ENCODE measurements at places on chromosomes 12 and 14. TPM values are rescaled to one million over a fixed set of nuclear protein-coding genes. Genes with fewer than 3 reads are reported as not detected.

DNA sequence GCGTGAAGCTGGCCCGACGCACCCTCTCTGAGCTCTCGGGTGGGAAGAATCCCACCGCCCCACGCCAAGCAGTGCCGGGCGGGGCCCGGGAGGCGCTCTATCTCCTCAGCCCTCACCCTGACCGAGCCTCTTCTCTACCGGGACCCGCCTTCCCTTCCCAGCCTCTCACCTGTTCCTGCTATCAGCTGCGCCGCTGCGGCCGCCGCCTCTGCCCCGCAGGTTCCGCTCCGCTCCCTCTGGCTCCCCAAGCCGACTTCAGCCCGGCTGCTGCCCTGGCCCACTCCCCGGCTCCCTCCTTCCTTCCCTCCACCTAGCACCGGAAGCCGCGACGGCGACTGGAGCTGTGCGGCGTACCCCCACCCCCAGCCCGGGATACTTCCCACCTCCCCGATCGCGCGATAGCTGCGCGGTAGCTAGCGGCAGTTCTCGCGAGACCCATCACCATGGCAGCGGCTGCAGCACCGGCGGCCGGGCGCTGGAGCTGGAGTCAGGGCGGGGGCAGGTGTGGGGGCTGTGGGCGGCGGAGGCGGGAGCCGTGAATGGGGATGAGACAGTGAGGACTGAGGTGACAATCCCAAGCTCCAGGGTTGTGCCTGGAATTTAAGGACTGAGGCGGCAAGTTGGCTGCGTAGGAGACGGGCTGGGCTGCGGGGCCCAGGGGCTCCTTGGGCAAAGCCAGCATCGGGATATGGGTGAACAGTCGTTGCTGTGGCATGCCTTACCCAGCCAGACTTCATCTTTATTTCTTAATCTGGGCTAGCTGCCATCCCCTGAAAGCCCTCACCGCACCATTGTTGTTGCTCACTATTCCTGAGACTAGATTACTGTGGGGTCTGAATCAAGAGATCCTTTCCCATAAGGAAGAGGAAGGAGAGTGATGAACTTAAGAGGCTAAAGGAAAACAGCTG, at the start of gene ARF3:
TSS of gene ARF3 (minus strand) at position 347 of the 908 bp plus-strand sequence. CDS start 16,392 bp downstream, outside the sequence.
- DNase-seq: peak; percentile 87

DNA sequence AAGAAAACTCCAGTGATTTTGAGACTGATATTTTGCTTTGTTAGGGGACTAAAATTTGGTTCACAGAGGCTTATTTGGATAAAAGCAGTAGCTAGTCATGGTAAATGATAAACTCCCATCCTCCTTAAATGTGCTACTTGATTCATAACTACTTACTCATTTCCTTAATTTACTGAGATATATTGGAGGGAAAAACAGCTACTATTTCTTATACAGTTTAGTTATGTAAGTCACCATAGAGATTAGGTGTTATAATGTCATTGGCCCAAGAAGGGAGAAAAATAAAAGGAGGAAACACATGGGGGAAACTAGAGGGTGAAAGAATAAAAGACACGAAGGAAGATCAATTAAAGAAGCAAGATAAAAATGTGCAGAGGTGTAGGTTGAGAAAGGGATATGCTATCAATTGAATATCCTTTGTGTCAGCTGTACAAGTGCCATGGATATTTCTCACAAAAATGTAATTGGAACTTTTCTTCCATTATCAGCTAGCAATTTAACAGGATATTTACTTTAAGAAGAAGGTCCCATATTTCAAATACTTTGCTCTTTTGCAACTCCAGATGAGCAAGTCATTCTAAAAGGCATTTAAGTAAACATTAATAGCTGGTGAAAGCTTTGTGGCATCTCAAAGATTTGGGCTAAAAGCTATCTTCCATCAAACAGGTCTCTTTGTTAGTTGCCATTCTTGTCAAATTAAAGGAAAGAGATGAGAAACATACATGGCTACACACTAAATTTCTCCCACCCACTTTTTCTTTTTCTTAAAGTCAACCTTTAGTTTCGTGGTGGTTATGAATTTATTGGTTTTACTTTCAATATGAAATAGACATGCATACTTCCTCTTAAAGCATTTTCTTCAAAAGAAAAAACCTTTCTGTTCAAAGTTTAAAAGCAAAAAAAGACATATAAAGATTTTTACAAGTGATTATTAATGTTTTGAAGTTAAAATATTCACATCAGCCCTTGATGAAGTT, 439.5 kb downstream of the CCER1 start:
- no peak for DNase-seq

- no peak for DNase-seq
These were observed 13.4 kb upstream of the PCNX1 start for GRCh38 chr14:70893858-70894291.

DNA sequence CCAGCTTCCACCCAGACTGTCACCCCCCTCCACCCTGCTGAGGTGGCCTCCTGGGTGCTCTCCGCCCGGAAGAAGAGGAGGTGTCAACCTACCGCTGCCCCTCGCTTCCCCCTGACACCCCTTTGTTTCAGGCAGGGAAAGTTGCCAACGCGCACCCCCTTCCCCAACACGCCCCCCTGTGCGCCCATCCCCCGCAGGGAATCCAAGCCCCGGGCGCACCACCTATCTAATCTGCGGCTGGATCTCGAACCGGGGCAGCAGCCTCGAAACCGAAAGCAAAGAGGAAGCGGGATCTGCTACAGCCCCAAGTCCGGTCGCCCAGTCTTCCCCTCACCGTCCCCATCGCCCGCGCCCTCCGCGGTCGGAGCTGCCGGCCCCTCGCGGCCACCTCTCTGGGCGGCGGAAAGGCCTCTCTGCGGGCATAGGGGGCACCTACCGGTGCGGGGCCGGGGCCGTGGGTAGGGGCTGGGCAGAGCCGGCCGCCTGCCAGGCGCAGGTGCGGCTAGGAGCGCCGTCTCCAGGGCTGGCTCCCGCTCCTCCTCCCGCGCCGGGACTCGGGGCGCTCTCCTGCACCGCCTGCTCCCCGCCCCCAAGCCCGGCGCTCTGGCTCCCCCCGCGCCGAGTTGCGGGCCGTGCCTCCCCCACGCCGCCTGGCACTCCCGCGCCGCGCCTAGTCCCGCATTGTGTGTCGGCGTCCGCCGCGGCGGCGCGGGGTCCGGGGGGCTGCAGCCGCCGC, 18.3 kb upstream of the PLEKHH1 start:
- peak; percentile 54 for DNase-seq

DNA sequence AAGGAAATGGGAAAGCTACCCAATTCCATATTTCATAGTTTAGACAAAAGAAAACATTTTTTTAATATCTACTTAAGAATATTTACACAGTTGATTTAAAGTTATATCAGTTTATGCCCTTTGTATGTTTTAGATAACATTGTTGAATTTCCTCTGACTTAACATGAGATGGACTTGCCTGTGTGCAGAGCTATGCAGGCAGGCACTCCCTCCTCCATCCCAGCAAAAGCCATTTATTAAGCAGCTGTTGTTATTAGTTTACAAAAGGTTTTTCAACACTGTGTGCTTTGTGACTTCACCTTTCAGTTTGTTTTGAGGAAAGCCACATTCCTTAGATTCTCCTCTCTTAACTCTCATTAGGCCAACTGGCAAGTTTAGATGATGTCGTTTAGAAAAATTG, 337.5 kb upstream of the PDE3A start:
- no peak for DNase-seq

DNA sequence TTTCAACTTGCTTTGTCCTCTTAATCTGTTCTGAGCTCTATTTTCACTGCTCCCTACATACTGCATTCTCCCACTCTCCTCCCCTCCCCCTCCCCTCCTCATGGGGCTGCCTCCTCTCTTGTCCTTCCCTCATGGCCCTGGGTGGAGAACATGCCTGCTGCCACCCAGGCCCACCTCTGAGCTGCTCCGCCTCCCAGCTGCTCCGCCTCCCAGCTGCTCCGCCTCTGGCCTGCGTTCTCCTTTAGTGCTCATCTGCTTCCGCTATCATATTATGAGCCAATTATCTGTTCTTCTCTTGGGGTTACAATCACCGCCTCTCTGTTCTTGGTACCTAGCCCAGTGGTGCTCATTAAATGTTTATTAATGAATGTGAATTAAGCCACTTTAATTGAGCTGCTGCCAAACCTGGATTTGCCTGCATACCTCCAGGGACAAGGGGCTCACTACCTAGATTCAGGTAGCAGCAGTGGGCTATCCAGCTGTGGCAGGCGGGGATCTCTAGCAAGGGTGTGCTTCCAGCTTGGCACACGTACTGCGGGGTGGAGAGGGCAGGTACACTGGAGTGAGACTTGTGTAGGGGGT, 32.0 kb upstream of the FAM181A start:
- no peak for DNase-seq

DNA sequence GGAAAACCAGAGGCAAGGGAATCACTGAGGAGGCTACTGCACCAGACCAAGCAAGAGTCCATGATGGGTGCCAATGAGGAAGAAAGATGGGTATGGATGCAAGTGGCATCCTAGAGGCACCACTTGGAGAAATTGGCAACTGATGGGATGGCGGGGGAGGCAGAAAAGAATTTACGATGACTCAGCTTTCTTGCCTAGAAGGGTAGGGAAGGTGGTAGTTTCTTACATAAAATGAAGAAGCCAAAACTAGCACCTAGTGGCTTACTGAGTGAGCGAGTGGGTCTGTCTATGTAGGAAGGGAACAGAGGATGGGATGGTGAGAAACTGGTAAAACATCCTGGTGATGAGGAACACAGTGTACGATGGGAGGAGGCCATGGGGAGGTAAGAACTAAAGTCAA, 80.8 kb downstream of the CIT start:
- no peak for DNase-seq

- DNase-seq: peak; percentile 37
These were observed 104.4 kb downstream of the DAD1 start for GRCh38 chr14:22484632-22485031.

DNA sequence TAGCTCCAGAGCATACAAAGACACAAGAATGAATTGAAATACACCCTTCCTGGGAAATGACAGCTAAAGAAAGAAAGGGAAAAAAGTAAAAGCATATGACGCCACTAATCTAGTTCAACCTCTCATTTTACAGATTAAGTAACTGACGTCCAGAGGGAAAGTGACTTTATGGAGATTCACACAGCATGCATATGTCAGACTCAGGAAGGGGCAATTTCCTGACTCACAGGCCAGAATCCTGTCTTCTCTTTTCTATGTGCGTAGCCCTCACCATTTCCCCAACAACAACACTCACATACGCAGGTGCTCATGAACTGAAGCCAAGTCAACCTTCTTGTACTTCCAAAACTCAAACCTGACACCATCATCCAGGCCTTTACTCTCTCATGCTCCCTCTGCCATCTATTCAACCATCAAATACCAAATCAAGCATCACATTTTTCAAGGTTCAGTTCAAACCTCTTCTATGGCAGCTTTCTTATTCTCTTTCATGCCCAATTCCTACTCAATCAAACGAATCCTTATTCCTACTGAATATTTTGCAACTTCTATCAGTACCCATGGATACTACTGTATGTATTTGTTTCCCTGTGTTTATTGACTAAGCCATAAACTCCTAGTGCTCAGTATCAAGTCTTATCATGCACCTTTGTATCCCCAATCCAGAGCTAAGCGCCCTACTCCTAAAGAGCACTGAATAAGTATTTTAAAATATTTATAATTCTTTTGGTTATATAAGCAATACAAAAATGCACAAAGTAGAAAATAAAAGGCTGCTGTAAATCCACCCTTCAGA, 52.8 kb downstream of the STXBP6 start:
- DNase-seq: no peak

DNA sequence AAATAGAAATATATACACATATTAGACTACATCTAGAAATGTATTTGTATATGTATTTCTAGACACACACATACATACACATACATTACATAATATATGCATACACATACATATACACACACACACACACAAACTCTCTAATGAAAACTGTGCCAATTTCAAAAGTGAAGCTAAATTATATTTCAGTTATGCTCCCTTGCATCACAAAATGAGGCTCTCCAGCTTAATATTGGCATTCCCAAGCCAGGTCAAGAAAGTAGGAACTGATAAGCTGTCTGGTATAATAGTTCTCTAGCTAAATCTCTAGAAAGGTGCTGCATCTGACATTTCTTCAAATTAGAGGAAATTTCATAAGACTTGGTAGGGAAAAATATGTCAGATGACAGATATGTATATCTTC, 56.9 kb downstream of the GARIN6 start:
- DNase-seq: no peak

- DNase-seq: no peak
These were observed 6.9 kb upstream of the TSPAN8 start for GRCh38 chr12:71164568-71165197.

DNA sequence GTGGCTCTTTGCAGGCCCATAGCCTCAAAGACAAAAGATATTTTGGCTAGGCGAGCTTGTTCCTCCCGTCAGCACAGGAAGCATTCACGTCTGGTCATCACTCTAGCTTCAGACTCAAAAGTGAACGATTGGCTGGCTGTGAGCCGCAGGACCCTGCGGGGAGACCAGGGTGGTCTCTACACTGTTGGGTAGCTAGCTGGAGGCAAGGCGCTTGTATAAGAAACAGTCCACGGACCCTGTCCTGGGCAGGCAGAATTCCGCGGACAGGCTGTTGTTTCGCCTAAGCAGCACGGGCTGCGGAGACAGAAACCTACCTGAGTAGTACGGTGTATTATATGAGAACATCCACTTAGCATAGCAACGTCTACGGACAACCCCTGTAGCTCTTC, 29.6 kb downstream of the WBP11 start:
- DNase-seq: no peak

- no peak for DNase-seq
These were observed 115.3 kb upstream of the PLEKHA5 start for GRCh38 chr12:19014240-19014639.

- peak; percentile 37 for DNase-seq
These were observed 17.5 kb downstream of the DYRK4 start for GRCh38 chr12:4579305-4580102.

DNA sequence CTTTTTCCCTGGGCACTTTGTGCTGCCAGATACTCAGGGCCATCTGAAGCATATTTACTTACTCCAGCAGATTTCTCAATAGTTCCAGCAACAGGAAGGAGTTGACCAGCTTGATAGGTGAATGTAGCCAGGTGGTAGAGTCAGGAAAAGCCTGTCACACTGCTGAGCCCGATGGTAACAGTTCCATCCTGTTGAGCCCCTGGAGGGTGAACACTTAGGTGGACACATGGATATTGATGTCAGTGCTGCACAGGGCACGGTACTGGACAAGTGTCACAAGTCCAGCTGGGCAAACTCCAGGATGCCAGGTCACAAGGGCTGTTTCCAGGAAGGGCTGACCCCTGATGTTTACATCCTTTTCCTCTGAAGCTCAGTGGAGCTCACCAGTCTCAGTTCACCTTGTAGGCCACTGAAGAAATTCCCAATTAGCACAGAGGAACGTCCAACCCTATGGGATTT, 2.3 kb upstream of the SMOC1 start:
- DNase-seq: no peak

GRCh38 chr14:96538097-96538989, 36.2 kb downstream of the PAPOLA start:
- no peak for DNase-seq

The RBP5 gene
- not detected for total RNA-seq

The CCDC177 gene
- total RNA-seq: not detected

The GLS2 gene
- 0.20 TPM for total RNA-seq

The CYP46A1 gene
- not detected for total RNA-seq

The TAS2R42 gene
- total RNA-seq: not detected

The LMNTD1 gene
- total RNA-seq: not detected

Data from RPMI7951 (cell line).